ENCODE measurements at places on chromosomes 11 and 22.
A peak's percentile ranks its signal among the peaks of the same experiment; 100 is the strongest.

DNA sequence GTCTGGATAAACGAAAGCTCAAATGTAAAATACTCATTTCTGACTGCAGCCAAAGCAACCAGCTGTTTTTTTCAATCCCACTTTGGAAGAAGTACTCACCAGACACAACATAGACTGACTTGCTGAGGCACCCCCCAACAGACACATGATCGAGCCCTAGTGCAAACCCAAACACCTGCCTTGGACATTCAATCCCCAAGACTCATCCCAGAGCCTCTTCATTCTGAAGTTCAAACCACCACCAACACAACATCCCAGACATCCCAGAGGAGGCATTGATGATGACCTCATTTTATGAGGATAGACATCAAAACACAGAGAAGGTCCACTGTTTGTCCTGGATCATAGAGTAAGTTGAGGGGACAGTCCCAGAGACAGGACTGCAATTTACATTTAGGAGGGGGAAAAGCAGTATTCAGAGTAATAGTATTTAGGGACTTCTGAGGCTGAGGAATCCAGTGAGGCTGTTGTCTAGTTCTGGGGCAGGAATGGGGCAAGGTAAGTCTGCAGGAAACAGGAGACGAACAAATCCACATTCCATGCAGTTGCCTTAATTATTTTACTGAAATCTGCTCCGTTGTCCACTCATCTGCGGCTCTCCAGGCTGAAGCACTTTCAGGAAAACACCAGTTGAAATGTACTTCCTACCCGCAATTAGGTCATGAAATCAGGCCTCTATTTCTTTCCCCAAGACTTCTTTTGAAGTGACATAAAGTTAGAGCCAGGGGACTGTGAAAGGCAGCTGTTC is 54.8 kb downstream of the CLPB start:
- DNase-seq, result no peak

DNA sequence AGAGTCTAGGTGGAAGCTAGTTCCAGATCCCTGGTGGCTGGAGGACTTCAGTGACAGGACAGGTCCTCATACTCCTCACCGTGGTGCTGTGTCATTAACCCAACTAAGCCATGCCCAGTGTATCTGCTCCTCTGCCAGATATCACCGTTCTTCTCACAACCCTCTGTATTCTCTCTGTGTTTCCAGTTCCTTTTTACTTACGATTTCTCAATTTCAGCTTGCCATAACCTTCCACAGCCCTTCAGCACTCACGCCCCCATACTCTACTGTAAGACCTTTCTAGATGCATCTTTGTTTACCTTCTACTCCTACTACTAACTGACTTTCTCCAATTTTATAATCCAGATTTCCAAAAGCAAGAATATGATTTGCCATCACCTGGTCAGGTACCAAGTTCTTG is 26.1 kb upstream of the RIC3 start:
- no peak for DNase-seq

DNA sequence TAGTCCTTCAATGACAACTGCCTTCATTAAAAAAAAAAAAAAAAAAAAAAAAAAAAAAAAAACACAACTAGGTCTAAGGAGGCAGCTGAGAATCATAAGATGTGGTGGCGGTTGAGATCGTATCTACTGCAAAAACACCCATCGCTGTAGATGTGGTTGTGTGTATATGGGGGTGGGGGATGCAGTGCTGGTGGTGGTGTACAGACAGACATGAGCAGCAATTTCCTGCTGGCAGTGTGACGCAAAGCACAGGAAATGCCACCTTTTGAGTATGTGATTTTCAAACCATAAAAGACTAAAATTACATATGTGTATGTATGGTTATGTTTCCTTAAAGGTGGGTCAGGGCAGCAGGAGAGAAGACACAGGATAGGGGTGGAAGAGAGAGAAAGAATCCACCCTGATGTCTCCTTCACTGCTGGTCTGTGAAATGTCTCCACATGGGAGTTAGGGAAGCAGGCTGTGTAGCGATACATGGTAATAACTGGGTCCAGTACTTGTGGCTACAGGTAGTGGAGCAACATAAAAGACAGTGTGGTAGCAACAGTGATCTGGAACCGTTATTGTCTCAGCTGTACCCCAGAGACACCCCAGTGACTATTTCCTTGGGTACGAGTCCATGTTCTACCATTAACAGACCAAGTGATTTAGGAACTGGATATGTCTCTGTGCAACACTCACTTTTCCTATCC is 57.9 kb downstream of the SYTL2 start:
- DNase-seq, result no peak

DNA sequence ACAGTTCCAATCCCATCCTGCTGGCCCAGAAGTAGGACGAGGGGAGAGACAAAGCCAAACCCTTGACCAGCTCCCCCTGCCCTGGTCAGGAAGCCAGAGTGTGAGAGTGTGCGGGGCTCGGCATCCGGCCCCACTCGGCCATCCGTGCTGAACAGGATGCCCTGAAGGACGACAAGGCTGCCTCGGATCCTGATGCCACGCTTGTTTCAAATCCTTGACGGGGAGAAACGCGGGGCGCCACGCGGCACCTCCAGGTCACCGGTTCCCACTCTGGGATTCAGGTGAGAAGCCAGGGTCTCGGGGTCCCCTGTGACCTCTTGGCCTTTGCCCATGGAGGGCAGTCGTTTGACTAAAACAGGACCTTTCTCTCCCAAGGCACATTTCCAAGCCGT is 167.8 kb downstream of the BRD1 start:
- DNase-seq, result no peak

GRCh38 chr11:118000850-118001228 is 14.6 kb downstream of the IL10RA start:
- DNase-seq, result no peak

GRCh38 chr22:50170453-50171318 is at the start of gene PANX2:
Gene PANX2, plus strand, starts transcription at chr22:50170731. Its CDS starts 0 bp downstream, at chr22:50170731.
- DNase-seq, result no peak

DNA sequence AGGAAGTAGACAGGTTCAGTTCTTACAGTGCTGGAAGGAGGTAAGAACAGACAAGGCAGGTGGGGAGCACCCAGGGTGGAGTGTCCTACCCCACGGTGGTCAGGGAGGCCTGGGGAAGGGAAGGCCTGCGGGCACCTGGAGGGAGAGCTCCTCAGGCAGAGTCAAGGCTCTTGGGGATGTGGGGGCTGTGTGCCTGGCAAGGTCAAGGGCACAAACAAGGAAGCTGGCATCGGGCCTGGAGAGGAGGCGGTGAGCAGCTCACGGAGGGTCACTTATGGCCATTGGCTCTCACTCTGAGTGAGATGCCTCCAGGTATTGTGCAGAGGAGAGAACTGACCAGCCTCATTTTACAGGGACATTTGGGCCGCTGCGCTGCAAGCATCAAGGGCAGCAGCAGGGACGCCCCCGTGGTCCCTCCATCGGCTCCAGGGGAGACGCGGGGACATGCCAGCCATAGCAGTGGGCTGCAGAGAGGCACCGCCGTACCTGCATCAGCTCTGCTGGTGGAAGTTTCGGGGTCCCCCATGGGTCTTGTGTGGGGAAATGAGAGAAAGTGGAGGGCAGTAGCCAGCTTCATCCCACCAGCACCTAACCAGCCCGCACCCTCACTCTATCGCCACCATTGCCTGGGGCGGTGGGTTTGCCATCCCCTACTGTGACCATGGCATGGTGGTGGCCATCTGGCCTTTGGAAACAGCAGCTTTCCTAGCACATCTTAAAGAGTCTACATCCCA is 37.5 kb upstream of the RTL6 start:
- no peak for DNase-seq

DNA sequence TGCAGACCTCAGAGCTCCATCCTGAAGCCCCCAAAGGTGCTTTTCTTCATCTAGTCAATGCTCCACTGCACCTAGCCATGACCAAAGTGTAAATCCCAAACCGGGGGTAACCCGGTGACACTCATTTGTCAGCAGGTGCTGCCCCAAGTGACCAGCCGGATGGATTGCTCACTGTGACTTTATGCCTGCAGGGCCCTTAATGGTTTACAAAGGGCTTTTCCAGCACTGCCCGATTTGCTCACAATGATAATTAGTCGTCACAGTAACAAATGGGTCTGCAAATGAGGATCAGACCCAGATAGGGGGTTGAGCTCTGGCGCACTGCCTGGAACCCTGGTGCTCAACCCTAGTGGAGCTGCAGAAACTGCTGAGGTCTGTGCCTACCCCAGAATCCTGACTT is 45.7 kb upstream of the CD5 start:
- DNase-seq, result no peak

GRCh38 chr22:49297286-49297870 is 530.3 kb downstream of the BRD1 start:
- no peak for DNase-seq

GRCh38 chr11:14186046-14186775 is 172.8 kb downstream of the RRAS2 start:
- no peak for DNase-seq

DNA sequence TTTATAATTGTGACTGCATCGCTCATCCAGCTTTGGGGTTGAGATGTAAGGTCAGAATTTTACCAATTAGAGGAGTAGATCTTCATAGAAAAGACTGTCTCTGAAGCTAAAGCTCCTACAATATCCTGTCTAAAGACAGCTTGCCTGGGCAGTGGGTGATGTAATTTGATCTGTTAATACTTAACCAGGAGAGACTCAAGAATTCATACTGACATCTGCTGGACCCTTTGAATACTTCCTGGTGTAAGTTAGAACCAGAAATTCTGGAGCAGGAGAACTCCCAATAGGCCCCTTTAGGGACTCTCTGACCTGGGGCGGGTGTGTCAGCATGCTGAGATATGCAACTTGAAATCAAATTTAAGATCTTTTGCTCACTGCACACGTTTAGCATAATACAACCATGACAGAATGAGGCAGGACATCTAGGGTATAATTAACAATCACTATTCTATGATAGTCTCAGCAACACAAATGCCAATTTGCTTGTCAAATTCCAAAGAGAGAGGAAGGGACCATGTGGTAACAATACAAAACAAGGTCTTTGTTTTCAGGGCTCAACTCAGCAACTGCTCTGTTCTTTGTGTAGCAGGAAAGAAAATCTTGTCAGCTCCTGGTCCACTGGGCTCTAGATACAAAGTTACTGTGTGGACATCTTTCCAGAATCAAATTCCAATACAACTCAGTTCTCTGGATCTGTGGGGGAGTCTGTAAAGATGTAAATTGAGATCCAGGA is 143.9 kb downstream of the INSC start:
- DNase-seq, result no peak

- DNase-seq, result no peak
Observed at GRCh38 chr11:34331736-34332135, 26.1 kb downstream of the ABTB2 start.

GRCh38 chr22:36767035-36767775 is 8.7 kb downstream of the IFT27 start:
- DNase-seq, result peak; percentile 5

DNA sequence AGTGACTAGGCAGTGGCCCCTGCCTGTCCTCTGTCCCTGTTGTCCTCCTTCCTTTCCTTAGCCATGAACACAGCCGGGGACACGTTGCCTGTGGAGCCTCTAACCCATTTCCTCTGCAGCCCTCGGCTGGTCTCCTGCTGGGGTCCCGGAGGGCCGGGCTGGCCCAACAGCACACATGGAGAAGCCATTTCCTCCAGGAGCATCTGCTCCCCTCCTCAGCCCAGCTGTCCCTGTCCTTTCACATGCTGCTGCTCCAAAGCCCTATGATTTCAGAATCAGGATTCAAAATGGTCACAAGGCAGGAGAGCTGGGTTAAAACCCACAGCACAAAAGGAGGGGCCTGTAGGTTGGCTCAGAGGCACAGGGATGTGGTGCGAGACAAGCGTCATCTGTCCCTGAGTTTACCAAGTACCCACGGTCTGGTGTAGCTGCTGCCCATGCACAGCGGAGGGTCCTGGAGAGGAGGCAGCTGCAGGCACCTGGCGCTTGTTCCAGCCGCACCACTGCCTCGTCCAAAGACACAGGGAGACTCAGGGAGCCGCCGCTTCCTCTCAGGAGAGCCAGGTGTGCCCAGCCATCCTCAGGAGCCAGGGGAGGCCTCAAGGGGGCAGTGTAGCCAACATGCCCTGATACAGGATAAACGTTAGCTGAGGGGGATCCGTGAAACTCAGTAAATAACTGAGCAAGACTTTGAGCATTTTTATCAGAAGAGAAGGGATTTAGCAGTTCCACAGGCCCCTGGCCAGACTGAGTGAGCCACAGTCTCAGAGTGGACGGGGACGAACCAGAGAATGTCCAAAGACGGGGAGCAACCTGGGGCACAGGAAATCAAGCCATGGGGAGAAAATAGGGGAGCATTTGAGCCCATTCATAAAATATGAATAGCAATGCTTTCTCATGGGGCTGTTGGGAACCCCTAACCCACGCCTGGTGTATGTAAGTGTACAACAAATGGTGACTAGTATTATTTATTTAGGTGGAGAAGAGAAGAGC is 3.9 kb upstream of the VSIG10L2 start:
- peak; percentile 73 for DNase-seq

GRCh38 chr22:27745154-27745553 is 56.4 kb downstream of the MN1 start:
- no peak for DNase-seq

- no peak for DNase-seq
Observed at GRCh38 chr11:17643506-17644405, 75.6 kb upstream of the MYOD1 start.

GRCh38 chr11:110123003-110123402 is 29.8 kb downstream of the ZC3H12C start:
- DNase-seq, result no peak
